ENCODE measurements at places on chromosomes 16 and 17. TPM values are rescaled to one million over a fixed set of nuclear protein-coding genes. Genes with fewer than 3 reads are reported as not detected.

KRTAP4-3 gene
- not detected for total RNA-seq

MRPL10 gene
- 87.0 TPM for total RNA-seq

DNA sequence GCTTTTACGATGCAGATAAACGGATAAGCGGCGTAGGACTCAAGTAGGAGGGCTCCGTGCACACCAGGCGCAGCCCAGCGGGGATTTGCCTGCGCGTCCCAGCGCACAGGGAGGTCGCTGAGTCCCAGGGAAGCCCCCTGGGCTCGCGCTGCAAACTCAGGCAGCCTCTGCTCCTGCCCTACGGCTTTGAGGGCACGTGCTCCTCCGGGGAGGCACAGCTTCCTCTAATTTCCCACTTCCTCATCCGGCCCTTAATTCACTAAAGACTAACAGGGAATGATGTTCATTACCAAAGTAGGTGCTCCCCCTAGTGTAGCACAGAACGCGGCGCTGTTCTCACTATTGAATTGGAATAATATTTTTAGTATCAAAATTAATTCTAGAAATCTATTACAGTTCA, 825.4 kb downstream of the KCNJ18 start:
- no peak for DNase-seq
- H3K27me3 ChIP-seq: peaks cover 5% of the 10 kb centered on the region
- H3K4me3 ChIP-seq: no peak overlapping the region
- no peaks in the 10 kb centered on the region for H3K4me1 ChIP-seq
- no peak overlapping the region for H3K27ac ChIP-seq

CHRNE gene
- total RNA-seq: 0.64 TPM

DNA sequence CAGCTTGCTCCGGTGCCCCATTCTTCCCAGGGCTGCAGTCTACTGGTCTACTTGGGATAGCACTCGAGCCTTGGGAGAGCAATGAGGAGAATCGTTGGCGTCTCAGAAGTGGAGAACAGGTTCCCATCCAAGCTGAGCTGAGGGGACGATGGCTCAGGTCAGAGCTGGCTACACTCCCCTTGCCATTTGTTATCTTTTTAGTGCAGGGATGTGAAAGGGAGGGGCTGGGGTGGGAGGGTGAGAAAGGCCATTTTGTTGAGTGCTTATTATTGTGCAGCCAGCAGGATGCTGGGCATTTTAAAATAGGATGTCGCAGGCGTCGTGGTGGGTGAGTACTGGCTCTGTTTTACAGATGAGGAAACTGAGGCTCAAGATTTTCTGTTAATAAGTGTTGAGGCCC, 410.8 kb downstream of the SNX29 start:
- H3K4me3 ChIP-seq: no peak overlapping the region
- H3K27ac ChIP-seq: no peak overlapping the region
- H3K4me1 ChIP-seq: peaks cover 13% of the 10 kb centered on the region
- no peak for DNase-seq

- no peaks in the 10 kb centered on the region for H3K36me3 ChIP-seq
- H3K4me3 ChIP-seq: no peak overlapping the region
- no peak overlapping the region for H3K27ac ChIP-seq
- H3K27me3 ChIP-seq: no peaks in the 10 kb centered on the region
- DNase-seq: no peak
These were observed 32.5 kb downstream of the ABCC12 start for GRCh38 chr16:48123104-48123788.

- H3K4me1 ChIP-seq: peaks cover 14% of the 10 kb centered on the region
- DNase-seq: no peak
- peaks cover 48% of the 10 kb centered on the region for H3K27me3 ChIP-seq
These were observed 1.7 kb upstream of the ITPRIPL2 start for GRCh38 chr16:19112099-19112407.

CES5A gene
- not detected for total RNA-seq

BAIAP3 gene
- 16.5 TPM for total RNA-seq

WSCD1 gene
- total RNA-seq: 57.5 TPM

AIPL1 gene
- 0.46 TPM for total RNA-seq
